Hematopoietic multipotent progenitor cell (in vitro differentiated cells): ENCODE measurements at places on chromosomes 5 and 9. TPM values are rescaled to one million over a fixed set of nuclear protein-coding genes. Genes with fewer than 3 reads are reported as not detected.

- DNase-seq = no peak
These were observed 721 bp downstream of the PTGES start for GRCh38 chr9:129751841-129752801.

The NEUROG1 gene
- total RNA-seq = not detected

DNA sequence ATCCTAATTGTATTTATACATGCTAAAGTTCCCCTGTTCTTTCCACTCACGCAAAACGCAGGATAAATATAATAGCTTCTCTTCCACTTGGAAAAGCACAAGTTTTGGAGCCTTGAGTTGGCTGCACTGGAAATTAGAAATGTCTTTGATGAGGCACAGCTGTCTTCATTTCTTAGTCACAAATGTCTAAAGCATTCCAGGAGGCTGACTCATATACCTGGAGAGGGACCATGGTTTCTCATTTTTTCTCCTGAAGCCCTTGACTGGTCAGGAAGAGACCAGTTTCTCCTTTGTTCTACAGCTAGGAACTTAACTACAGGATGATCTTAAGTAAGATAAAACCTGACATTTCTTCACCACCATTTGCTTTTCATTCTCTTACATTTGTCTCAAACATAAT, 16.2 kb downstream of the MTX3 start:
- no peak for DNase-seq

GRCh38 chr5:10301842-10302610, 5.7 kb downstream of the CMBL start:
- DNase-seq = no peak

- no peak for DNase-seq
These were observed 356.3 kb downstream of the CSNK1G3 start for GRCh38 chr5:123868267-123868666.

- DNase-seq = no peak
These were observed 56.4 kb upstream of the RPL26L1 start for GRCh38 chr5:172902497-172903472.

GRCh38 chr9:134395737-134396257, 69.5 kb downstream of the RXRA start:
- DNase-seq = no peak

- no peak for DNase-seq
These were observed 16.7 kb downstream of the CXXC5 start for GRCh38 chr5:139664727-139665351.

GRCh38 chr5:82512025-82512424, 233.9 kb upstream of the RPS23 start:
- DNase-seq = no peak

DNA sequence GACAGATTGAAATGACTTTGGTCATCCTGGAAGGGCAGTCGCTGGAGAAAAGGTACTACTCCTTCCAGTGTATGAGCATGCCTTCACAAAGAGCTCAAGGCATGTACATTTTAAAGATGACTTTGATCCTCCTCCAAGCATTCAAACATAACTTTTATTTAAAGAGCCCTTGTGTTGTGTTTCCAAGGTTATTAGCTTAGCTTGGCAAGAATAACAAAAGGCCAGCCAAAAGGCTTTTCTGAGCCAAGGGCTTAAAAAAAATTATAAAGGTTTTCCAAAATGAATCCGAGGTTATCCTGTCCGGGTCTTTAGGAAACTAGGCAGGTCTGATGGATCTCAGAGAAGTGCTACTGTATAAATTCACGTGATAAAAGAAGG, 71.0 kb upstream of the PLPP6 start:
- no peak for DNase-seq

The PDCD1LG2 gene
- total RNA-seq = under 0.01 TPM

The TAS2R1 gene
- not detected for total RNA-seq

The ANKRD33B gene
- total RNA-seq = 10.8 TPM

The LECT2 gene
- not detected for total RNA-seq

DNA sequence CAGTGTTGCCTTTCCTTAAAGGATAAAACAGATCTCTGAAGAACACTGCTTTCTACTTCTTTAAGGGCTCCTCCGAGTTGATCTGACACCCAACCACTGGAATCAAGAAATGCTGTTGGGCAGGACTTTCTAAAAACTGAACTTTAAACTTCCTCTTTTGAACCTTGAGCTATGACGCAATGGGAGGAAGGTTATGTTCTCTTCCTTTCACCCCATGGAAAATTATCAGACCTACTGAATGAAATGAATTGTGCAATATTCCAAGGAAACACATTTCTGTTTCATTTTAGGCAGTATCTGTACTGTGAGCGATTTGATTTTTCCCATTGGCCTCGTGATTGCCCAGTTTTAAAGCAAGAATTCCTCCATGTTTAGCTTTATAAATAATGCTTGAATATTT, 206.0 kb upstream of the PRR16 start:
- peak; percentile 9 for DNase-seq

DNA sequence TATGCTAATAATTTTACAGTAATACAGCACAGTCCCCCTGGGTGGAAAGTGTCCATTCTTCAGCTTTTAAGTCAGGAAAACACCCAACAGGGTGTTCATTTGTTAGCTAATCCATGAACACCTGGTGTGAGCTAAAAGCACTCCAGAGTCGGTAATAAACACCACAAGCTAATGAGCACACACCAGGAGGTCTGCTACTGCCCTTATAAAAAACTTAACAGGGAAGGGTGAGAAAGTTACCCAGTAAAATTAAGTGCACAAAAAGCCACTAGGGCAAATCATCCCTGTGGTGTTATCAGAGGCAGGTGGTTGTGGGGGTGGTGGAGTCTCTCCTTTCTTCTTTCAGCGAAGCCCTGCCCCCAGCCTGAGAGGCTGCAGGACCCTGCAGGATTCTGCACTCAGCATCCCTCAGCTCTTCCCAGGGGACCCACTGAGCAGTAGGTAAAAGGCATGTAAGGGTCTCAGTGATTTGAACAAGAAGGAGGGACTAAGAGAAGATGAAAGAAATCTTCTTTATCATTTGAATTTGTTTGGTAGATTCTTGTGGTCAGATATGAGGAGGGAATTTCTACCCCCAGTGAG, 14.4 kb downstream of the GDNF start:
- no peak for DNase-seq

DNA sequence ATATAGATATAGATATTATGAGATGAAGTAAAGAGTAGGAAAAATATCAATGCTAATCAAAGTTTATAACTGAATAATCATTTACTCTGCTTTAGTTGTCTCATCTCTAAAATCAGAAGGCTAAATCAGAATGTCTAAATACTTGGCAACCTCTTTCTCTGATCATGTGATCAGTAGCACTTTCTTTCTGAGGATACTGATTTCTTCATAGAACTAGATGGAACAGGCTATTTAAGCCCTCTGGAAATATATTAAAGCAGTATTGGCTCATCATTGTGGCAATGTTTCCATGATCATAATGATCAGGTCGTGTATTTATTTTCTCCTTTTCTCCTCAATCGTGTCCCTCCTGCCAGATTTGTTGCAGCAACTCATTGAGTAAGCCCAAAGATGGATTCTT, 109.7 kb downstream of the KCNN2 start:
- DNase-seq = no peak

DNA sequence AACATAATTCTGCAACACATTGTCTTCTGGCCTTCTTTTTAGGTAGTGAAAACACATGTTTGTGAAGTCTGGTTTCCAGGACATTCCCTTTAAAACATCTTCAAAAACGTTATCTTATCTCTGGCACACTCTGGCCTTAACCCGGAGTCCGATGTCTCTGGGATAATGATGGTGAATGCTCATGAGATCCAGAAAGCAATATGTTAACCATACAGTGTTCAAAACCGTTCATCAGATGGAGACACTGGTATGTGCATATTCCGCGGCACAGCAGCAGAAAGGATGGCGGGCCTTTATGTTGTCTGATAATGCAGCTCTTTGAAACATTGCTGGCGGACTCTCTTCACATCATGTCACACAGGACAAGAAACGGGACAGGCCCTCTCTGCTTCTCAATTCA, 605.2 kb downstream of the CCDC171 start:
- no peak for DNase-seq

- no peak for DNase-seq
These were observed 20.4 kb downstream of the BDP1 start for GRCh38 chr5:71475788-71476384.

GRCh38 chr9:111076519-111076918, 38.2 kb upstream of the LPAR1 start:
- no peak for DNase-seq

GRCh38 chr9:14314929-14315874, 1.3 kb upstream of the NFIB start:
- no peak for DNase-seq

DNA sequence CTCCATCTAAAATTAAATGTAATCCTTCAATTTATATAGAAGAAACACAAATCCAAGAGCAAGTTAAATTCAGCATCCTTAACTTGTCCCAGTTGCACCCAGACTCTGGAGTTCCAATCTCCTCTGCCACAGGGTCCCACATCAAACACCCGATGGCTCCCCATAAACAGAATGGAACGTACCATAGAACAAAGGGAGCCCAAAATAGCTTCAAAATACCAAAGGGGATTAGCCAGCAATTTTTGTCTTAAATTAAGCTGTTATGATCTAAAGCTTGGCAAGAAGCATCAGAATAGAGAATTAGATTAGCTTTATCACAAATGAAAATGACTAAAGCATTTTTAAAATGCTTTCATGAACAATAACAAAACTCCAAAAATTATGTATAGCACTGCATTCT, 112.8 kb downstream of the FANCC start:
- no peak for DNase-seq

- no peak for DNase-seq
These were observed 578.4 kb downstream of the SLCO4C1 start for GRCh38 chr5:101717721-101718120.

The LHX6 gene
- 0.81 TPM for total RNA-seq

DNA sequence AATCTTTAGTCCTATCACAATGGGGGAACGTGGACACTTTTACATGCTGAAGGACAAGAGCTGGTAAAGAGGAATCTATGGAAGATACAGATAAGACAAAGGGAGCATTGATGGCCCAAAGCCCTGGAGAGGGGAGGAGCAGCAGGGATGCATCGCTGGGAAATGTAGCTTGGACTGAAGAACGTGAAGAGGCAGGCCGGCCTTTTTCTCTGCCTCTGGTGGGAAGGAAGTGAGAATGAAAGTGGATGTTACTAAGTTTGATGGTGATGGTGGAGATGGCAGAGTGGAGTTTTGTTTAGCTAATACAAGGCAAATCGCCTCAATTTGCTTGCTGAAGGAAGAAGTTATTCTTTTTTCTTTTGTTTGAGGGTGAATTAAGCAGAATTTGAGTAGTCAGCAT, 124.6 kb upstream of the TAF11L2 start:
- DNase-seq = no peak

DNA sequence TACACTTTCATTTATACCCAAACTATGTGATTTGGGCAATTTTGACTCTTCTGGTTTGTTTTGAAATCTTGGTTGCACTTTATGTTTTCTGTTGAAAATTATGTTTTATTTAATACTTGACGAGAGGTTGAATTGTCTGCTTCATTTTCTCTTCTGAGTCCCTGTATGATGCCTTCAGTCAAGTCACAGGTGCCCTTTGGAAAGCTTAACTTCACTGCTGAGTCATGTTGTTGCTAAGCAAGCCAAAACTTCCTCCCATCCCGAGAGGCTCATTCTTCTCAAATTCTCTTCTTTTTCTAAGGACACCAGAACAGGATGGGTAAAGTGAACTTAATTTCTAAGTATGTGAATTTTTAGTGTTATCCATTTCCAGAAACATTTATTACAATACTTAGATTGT, 455.3 kb upstream of the PTGER4 start:
- no peak for DNase-seq

GRCh38 chr9:89791754-89792153, 186.9 kb downstream of the GADD45G start:
- DNase-seq = no peak

The AGTPBP1 gene
- 11.3 TPM for total RNA-seq

The DDX4 gene
- not detected for total RNA-seq

GRCh38 chr5:87442419-87442818, 29.7 kb upstream of the CCNH start:
- no peak for DNase-seq

- DNase-seq = no peak
These were observed 3.8 kb downstream of the SMARCA2 start for GRCh38 chr9:2018764-2019558.

The DAB2IP gene
- total RNA-seq = 0.81 TPM

DNA sequence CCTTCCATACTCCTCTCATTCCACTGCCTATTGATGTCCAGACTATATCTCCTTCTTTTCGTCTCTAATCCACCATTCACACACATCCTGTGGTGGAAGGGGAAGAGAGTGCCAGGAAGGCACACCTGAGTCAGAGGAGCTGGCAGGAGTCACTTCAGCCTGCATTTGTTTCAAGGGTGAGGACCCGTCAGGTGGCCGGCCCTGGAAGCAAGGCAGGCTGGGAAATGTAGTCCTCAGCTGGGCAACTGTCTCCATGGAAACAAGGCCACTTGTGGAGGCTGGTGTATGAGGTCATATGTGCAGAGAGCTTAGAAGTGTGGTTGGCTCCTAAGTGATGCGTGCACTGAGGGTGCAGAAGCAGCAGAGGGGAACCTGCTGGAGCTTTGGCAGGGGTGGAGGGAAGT, 278.4 kb downstream of the NSG2 start:
- DNase-seq = peak; percentile 7

DNA sequence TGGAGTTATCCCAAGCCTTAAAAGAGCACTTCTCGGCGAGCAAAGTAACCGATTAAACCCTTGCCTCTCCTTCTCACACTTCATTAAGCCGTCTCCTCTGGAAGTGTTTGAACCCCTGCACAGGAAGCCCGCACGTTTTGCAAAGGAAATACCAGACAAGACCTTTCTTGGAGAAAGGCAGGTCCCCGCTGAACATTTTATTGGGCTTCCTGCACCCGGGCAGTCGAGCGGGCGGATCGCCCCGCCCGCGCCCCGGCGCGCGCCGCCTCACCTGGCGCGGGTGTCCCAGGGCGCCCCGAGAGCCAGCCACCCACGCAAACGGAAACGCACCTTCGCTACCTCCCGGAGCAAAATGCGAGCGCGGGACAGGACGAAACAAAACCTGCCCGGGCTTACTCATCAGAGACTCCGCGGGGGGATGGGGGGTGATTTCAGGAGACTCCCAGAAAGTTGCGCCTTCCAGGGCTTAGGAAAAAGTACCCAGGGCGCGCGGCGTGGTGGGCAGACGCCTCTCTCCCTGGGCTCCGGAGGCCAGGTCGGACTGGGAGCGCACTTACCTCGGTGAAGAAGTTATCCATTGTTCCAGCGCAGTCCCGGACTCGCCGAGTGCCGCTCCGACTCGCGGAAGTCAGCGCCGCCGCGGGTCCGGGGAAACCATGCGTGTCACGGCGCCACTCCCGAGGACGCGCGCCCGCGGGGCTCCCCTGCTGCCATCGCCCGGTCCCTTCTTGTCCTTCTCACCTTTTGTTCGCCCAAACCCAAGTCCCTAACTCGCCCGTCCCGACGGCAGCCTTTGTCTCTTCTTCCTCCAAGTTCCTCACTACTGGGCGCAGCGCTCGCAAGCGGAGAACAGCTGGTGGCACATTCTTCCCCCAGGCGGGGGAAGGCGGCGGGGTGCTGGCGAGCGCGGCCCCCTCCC, 598 bp downstream of the MYO10 start:
- peak; percentile 18 for DNase-seq

DNA sequence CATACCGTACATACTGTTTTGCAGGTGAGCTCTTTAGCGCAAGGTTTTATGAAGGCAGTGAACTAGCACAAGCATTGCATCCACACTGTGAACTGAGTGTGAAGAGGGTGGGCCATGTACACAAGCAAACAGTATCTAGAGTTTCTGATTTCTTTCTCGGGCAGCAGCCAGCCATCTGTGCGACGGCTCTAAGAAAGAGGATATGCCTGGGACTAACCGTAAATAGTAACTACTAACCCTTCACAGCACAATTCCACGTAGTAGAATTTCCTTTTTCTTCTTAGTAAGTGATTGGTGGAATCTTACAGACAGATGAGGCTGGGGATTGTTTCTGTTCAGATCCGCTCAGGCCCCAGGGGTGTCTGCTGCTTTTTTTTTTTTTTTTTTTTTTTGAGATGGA, 89.0 kb downstream of the DRD1 start:
- no peak for DNase-seq

The NR6A1 gene
- total RNA-seq = 9.4 TPM
